Left lung (tissue), 14 donors: ENCODE measurements at places on chromosomes 6 and 20. TPM values are rescaled to one million over a fixed set of nuclear protein-coding genes. Genes with fewer than 3 reads are reported as not detected.
A peak's percentile ranks its signal among the peaks of the same experiment; 100 is the strongest.

Gene BEND6
- total RNA-seq, result 3.8 TPM

Gene RIN2
- total RNA-seq, result 69.8 TPM

Gene BCKDHB
- total RNA-seq, result 15.1 TPM

Gene C6orf47
- total RNA-seq, result 23.8 TPM

Gene FAM50B
- 12.7 TPM for total RNA-seq

Gene DSP
- total RNA-seq, result 29.2 TPM

DNA sequence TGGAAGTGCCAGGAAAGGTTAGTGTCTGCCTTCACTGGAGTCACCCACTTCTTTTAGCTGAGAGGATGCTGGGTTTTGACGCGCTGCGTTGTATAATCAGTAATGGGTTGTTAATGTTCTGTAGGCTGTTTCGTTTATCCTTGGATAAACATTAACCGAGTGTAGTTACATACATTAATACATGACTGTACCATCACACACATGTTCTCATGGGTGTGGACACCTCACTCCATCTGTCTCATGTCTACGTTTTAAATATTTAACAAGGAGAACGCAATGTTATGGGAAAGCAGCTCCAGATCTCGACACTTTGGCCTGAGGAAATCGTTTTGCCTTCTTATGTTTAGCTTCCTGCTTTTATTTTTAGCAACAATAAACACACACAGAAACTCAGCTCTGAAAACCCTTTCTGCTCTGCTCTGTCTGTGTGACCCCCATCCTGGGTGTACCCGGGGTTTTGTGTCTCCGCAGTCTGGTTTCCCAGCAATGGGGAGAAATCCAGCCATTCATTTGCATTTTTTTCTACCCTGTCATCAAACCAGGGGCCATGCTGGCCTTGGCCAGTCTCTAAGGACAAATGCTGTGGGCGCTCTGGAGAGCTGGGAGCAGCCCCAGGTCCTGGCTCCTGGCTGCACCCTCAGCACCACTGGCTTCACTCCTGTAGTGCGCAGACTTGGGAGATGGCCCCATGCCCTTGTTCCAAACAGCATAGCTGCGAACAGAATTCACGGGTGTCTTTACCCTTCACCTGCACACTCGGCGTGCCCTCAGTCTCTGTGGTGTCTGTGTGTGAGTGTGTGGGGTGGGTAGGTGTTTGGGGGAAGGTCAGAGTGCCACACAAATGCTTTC, 110.8 kb downstream of the ERMARD start:
- H3K36me3 ChIP-seq, result no peaks in the 10 kb centered on the region
- peak overlapping the region; percentile 25 for H3K27ac ChIP-seq
- no peak for DNase-seq
- no peaks in the 10 kb centered on the region for H3K27me3 ChIP-seq
- H3K4me3 ChIP-seq, result no peak overlapping the region

DNA sequence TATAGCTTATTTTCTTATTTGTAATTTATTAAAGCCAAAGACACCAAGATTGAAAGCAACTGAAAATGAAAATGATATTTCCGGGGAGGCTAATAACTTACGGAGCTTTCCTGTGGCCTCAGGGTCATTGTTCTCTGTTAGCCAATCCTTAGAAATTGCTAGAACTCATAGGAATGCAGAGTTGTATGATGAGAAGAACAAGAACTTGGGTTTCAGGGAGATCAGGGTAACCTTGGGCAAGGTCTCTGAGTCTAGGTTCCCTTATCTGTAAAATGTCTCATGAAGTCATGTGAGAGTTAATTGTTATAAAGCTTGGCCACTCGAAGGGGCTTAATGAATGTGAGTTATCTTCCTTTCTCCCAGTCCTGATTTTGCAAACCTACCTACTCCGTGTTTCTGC, 20.1 kb upstream of the SERINC3 start:
- H3K36me3 ChIP-seq, result no peaks in the 10 kb centered on the region
- no peak overlapping the region for H3K4me3 ChIP-seq
- no peak overlapping the region for H3K27ac ChIP-seq
- H3K27me3 ChIP-seq, result no peaks in the 10 kb centered on the region

DNA sequence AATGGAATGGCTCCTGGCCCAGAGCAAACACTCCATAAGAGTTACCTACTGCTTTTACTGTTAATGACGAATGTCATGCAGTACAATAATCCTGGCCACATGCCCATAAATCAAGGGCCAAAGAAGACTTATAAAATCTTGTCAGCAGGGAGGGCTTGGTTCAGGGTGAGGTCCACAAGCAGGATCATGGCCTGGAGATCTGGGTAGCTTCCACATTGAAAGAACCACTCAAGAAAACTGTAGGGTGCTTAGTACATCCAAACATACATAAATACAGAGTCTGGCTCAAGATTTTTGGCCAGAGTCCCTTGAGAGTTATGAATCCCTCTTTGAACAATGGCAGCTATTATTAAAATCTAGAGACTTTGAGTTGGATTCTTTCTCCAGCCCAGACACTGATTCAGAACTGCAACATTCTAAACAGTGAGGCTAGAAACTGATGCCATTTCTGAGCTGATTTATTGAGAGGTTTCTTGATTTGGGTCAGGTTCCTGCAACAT, 188.7 kb downstream of the CDC5L start:
- no peaks in the 10 kb centered on the region for H3K4me1 ChIP-seq
- H3K27ac ChIP-seq, result no peak overlapping the region
- H3K4me3 ChIP-seq, result no peak overlapping the region
- H3K36me3 ChIP-seq, result no peaks in the 10 kb centered on the region

DNA sequence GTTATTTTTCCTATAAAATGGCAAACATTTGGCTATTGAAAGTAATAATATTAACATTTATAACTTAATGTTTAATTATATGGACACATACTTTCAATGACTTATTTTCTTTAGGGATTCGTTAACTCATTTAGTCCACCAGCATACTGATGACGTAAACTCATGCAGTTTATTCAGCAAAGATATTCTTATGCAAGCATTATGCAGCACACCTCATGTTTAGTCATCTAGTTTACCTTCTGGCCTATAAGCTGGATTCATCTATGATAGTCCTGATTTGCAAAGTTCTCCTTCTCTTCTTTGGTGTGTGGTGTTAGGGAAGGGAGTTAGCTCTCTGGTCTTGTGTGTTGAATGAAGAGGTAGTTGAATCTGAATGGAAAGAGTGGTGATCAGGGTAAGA, 60.0 kb downstream of the OR2J2 start:
- H3K27me3 ChIP-seq, result no peaks in the 10 kb centered on the region
- no peak for DNase-seq
- no peaks in the 10 kb centered on the region for H3K4me1 ChIP-seq
- H3K4me3 ChIP-seq, result no peak overlapping the region
- no peaks in the 10 kb centered on the region for H3K36me3 ChIP-seq

DNA sequence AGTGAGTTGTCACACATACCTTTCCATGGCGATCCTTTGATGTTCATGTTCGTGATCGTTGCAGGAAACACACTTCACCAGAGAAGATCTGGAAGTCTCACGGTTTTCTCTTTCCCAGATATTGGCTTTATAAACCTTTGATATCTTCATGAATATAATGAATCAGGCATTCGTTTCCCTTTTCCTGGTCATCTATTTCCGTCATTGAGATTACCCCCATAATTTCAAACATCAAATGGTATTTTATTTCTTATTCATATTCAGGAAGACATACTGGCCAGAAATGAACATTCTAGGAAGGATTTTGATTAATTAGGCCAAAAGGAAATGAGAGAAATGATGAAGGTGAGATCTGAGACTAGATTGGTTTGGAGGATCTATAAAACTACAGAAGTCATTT, at the start of gene PRL:
Gene PRL, minus strand, starts transcription at position 101 of the 400 bp plus-strand sequence. Its CDS starts 54 bp downstream, at position 47.
- no peak within 1 kb of the TSS for H3K27ac ChIP-seq
- no peak for DNase-seq
- H3K36me3 ChIP-seq, result no peaks in the 10 kb centered on the region
- H3K4me1 ChIP-seq, result no peaks in the 10 kb centered on the region
- H3K27me3 ChIP-seq, result no peaks in the 10 kb centered on the region

DNA sequence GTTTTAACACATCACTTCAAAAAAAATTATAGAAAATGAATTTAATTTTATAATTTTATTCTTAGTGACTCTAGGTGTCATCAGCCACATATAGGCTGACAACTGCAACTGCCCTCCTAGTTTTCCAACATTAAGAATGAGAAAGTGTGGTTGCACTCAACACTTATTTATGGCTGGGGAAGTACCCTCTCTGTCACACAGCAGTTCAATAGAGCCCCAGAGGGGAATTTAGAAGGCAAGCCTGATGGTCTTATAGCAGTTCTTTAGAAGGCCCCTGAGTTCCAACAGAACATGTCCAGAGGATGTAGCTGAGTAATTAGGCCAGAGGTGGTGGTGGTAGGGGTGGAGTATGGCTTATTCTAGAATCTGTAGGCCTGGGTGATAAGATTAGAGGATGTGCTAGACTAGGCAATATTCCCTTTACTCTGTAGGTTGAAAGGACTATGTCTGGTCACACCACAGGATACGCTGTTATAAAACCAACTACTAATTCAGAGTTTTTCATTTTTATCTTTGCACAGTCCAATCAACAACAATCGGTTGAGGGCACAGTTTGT, 226.5 kb upstream of the CITED2 start:
- H3K4me3 ChIP-seq, result no peak overlapping the region
- no peak for DNase-seq
- peaks cover 2% of the 10 kb centered on the region for H3K4me1 ChIP-seq
- H3K27me3 ChIP-seq, result no peaks in the 10 kb centered on the region
- H3K36me3 ChIP-seq, result no peaks in the 10 kb centered on the region

- no peaks in the 10 kb centered on the region for H3K27me3 ChIP-seq
- H3K4me3 ChIP-seq, result no peak overlapping the region
- peaks cover 6% of the 10 kb centered on the region for H3K36me3 ChIP-seq
- no peak for DNase-seq
- no peak overlapping the region for H3K27ac ChIP-seq
- peaks cover 3% of the 10 kb centered on the region for H3K4me1 ChIP-seq
These were observed 3.1 kb downstream of the C6orf89 start for GRCh38 chr6:36888654-36889481.

DNA sequence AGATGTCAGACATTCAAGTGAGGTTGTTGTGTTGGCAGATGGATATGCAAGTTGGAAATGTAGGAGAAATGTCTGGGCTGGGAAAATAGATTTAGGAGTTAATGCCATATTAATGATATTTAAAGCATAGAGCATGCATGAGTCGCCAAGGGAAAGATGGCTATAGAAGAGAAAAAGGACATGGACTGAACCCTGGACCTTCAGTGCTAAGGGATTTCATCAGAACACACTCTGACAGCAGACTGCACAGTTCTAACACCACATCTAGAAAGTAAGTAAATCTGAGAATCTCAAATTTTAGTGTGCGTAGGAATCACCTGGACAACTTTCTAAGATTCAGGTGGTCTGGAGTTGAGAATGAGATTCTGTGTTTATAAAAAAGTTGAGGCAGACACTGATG, 17.3 kb upstream of the POLR1H start:
- DNase-seq, result no peak
- H3K4me1 ChIP-seq, result no peaks in the 10 kb centered on the region
- no peak overlapping the region for H3K4me3 ChIP-seq
- H3K36me3 ChIP-seq, result no peaks in the 10 kb centered on the region

- no peak for DNase-seq
- peak overlapping the region; percentile 68 for H3K27ac ChIP-seq
- no peak overlapping the region for H3K4me3 ChIP-seq
- no peaks in the 10 kb centered on the region for H3K27me3 ChIP-seq
- H3K36me3 ChIP-seq, result no peaks in the 10 kb centered on the region
These were observed 23.5 kb upstream of the RNF24 start for GRCh38 chr20:4038676-4039370.

DNA sequence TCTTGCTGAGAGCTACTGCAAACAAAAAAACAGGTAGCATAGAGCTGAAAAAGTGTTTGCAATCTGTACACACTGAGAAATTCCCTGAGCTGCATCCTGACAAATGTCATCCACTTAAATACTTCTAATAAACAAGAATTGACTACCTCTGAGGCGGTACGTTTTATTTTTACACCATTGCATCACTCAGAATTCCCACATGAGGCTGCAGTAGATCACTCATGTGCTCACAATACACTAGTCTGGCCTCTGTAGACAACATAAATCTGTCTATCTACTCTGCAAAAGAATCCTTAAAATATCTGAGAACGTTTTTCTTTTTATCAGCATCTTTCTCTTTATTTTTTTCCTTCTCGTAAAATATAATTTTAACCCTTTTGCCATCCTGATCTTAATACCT, 661.4 kb downstream of the EPHA7 start:
- H3K27me3 ChIP-seq, result no peaks in the 10 kb centered on the region
- no peak for DNase-seq
- no peaks in the 10 kb centered on the region for H3K4me1 ChIP-seq
- no peaks in the 10 kb centered on the region for H3K36me3 ChIP-seq

DNA sequence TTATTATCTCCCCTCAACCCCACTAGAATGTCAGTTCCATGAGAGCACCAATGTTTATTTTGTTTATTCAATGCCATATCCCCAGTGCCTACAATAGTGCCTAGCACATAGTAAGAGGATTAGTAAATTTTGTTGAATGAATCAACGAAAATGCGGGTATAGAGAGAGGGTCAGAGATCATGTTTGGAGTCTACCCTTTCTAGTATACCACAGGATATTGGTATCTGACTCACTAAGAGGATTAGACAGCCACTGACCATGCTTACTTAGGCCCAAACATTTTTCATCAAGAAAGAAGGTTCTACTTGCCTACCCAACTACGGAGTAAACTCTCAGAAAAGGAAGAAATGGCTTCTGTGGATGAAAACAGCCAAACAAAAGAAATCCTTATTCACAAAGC, 356.8 kb downstream of the BTBD9 start:
- no peak overlapping the region for H3K27ac ChIP-seq
- H3K27me3 ChIP-seq, result no peaks in the 10 kb centered on the region
- DNase-seq, result no peak
- peaks cover 8% of the 10 kb centered on the region for H3K36me3 ChIP-seq
- no peak overlapping the region for H3K4me3 ChIP-seq

DNA sequence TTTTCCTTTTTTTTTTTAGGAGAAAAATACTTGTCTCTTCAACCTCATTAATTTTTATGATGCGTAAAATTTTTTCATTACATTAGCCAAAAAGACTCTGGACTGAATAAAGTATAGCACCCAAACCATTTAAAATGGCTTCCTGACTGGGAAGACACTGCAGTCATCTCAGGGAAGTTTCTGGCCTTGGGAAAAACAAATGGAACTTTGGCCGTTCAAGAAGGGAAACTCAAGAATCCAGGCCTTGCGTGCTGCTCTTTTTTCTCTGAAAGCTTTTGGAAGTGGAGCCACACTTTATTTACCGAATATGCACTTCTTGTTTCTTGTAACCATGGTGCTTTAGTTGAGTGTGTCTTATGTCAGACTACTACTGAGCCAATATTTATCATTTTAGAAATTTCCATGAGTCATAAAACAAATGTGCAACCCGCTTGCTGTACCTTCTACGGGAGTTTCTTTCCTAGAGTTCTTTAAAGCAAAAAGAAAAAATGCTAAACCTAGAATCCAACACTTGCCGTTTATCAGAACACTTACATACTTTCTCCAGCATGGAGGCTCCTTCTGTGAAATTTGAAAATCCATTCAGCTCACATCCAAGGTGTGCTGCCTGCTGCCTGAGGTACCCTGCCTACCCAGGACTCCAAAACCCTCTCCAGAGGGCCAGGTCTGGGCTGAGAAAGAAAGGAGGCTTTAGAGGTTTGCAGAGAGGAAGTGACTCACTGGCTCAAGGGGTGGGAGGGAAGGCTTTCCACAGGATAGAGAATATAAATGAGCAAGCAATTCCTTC, 11.5 kb upstream of the DSTN start:
- H3K27ac ChIP-seq, result peak overlapping the region; percentile 89
- no peaks in the 10 kb centered on the region for H3K27me3 ChIP-seq
- no peaks in the 10 kb centered on the region for H3K36me3 ChIP-seq
